ENCODE measurements at places on chromosomes 12 and 14. TPM values are rescaled to one million over a fixed set of nuclear protein-coding genes. Genes with fewer than 3 reads are reported as not detected.

C1QL4 gene
- 9.7 TPM for total RNA-seq

SDR9C7 gene
- total RNA-seq = not detected

RPS6KL1 gene
- 31.0 TPM for total RNA-seq

DNA sequence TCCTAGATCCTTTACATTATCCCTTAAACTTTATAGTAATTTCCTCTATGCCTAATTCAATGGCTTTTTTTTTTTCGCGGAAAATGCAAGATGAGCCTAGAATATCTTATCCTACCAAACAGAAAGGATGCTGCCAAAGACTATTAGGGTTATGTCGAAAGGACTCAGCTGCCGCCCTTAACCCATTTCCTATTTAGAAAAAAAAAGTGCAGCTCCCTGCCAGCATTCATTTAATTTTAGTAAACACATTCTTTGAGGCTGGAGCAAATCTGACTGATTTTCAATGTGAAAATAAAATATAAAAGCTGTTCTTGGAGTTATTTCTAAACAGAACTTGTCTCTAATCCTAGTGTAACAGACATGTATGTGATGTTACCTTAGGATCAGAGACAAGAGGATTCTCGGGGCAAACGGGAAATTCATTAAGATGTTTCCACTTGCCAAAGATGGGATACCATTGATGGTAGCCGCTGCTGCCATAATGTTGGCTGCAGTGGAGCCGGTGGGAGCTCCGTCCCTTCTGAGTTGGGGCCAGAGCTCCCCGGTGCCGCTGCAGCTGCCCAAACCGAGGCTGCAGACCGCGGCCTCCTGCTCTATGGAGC is 8.2 kb upstream of the A2M start:
- DNase-seq = no peak

DNA sequence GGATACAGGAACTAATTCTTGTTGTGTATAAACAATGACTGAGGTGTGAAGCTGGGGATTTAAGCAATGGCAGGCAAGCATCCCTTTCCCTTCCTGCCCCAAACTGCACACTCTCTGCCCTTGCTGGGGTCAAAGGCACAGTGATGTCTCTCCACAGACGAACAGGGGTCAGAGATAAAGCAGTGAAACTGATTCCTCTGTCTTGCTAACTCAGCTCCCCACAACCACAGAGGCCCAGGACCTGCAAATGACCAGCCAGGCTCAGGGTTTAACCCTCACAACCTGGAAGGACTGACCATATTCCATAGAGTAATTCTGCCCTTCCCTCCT is 67.2 kb downstream of the CCDC88C start:
- DNase-seq = no peak

Measured in G401 (cell line).